Activated naive CD4-positive, alpha-beta T cell (primary cell): ENCODE measurements at places on chromosomes 6 and 20.

DNA sequence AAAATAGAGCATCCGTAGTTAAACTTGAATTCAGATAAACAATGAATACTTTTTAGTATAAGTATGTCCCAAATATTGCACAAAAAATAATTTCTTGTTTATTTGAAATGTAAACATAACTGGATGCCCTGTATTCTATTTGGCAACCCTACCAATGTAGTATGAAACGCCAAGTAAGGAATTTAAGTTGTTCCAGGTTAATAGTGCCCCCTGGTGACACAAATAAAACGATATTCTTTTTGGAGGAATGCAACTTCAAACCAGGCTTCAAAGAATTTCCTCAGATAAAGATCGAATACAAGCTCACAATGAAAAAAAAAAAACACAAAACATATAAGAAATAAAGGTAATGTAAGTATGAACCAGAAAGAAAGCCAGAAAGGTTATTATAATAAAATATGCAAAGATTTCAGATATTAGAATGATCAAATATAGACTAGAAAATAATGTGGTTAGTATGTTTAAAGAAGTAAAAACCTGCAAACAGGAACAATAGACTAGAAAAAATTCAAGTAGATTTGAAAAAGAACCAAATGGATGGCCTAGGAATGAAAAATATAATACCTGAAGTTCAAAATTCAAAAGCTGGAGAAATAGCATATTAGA lies 18.4 kb upstream of the AKAP7 start:
- no peak for DNase-seq

DNA sequence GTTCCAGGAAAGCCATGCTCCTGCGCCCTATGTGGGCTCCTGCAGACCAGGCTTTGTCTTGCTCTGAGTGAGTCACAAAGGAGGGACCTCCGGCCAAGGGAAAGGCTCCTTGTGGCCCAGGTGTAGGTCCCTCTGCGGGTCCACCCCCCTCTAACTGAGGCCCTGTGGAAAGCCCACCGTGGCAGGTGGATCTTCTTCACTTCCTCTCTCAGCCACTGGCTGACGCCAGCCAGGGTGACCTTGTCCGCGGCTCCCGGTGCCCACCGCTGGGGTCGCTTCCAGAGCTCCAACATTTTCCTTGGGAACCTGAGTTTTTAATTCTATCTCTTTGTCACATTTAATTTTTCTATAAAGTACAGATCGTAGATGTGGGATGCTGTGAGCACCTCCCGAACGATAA lies 54.1 kb downstream of the SMOC2 start:
- no peak for DNase-seq

DNA sequence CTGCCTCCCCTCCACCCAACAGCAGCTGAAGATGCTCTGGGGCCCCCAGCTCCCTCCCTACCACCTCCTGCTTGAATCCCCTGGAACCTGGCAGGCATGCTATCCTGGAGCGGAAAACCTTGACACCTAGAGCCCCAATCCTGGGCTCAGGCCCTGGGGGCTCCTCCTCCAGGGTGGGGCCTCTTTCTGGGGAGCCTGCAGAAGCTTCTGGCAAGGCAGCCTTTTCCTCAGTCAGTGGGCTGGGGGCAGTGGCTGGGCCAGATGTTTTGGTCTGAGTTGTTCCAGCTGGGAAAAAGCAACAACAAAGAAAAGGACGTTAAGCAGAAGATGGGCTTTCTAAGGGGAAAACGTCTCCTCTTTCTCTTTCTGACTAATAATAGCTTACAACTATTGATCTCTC lies 21.1 kb downstream of the KIAA1755 start:
- DNase-seq, result no peak

DNA sequence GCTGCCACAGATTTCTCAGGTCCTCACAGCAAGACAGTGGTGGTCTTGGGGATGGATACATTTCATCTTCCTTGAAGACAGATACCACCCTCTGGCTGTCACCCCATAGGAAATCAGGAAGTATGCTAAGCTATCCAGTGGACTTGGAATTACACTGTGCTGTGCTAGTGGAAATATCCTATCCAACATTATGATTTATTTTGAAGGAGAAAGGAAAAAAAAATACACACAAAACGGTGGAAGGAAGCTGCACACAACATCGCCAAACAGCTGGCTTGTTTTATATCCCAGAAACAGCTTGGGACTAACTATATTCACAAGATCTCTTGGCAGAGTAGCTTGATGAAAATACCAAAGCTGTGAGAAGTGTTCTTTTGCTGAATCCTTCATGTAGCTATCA lies 257.6 kb downstream of the LAMA2 start:
- DNase-seq, result no peak

DNA sequence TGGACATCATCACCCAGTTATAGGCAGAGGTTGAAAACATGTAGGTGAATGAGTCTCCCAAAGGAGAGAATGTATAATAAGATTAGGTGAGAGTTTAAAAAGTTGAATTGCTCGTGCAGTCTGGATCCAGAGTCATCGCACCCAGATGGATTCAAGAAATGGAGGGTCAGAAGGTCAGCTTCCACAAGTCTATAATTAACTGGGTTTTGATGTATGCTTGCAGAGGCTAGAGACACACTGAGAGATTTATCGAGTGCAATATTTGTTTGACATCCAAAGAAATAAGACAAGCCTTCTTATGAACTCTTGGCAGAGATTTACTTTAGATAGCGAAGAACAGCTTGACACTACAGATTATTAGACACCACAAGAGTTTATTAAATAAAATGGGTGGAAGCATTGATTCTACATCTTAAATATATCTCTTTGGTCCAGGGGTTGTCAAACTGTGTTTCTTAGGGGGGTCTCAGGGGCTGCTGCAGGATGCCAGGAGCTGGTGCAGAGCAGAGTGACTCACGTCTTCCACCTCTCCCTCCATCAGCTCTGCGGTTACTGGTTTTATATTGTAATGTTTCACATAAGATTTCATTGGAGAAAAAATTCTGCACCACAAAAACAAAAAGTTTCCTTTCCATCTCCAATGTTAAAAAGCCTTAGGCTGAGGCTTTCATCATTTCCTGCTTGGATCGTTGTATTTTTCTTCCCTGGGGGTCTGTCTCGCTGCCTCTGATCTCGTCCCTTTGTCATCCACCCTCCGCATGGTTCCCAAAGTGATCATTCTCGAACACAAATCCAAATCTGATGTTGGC lies 176.2 kb upstream of the AHI1 start:
- DNase-seq, result no peak

GRCh38 chr20:57480444-57481160 lies 44.3 kb downstream of the CTCFL start:
- no peak for DNase-seq
